ENCODE measurements at places on chromosomes 3 and 15.

DNA sequence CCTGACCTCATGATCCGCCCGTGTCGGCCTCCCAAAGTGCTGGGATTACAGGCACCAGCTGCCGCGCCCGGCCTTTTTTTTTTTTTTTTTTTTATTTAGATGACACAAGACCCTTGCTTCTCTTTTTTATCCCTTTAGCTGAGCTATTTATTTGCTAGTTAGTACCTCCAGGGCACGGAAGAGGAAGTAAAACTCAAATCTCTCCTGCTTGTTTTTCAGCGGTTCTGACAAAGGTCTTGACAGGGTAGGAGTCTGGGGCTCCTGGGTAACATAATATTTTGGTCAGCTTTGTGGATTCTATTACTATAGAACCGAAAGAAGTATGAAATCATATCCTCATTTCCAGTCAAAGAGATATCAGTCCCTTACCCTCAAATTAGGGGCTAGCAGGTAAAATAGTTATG is 44.0 kb upstream of the ETV5 start:
- no peak for DNase-seq

DNA sequence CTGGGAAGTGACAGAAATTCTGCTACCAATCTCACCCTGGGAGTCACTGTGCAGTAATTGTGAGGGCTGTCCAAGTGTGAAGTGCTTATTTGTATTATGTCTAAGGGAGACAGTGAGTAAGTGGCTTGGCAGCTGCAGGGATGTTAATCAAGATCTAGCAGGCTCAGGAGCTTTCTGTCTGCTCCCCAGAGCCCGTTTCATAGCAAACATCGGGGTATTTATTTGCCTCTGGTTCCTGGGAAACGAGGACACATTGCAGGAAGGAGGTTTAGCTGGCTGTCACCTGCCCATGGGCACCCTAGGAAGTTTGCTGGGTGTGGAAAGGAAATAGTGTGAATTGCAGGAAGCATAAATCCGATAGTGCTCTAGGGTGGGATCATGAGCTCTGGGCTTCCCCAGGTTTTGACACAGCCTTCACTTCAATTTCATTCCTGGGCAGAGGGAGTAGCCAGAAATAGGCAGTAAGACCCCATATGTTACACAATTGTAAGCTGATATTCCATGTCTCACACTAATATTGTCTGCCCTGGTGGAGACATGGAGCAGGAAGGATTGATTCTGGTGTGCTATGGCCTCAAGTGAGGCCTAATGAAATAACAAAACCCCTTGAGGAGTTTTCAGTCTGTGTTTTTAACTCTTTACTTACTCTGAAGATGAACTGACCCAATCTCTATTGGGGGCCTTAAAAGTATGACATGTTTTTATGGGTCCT is 74.1 kb upstream of the MITF start:
- DNase-seq, result peak; percentile 11

- no peak for DNase-seq
These were observed 1361.4 kb downstream of the NSUN3 start for GRCh38 chr3:95424279-95424678.

GRCh38 chr15:66778314-66778665 is 76.3 kb downstream of the SMAD6 start:
- DNase-seq, result no peak

GRCh38 chr3:185176750-185177359 is 24.0 kb upstream of the C3orf70 start:
- peak; percentile 51 for DNase-seq

GRCh38 chr15:35533130-35534110 is 12.5 kb downstream of the DPH6 start:
- DNase-seq, result peak; percentile 76

- no peak for DNase-seq
These were observed 1.3 kb downstream of the PPM1M start for GRCh38 chr3:52246728-52247408.

DNA sequence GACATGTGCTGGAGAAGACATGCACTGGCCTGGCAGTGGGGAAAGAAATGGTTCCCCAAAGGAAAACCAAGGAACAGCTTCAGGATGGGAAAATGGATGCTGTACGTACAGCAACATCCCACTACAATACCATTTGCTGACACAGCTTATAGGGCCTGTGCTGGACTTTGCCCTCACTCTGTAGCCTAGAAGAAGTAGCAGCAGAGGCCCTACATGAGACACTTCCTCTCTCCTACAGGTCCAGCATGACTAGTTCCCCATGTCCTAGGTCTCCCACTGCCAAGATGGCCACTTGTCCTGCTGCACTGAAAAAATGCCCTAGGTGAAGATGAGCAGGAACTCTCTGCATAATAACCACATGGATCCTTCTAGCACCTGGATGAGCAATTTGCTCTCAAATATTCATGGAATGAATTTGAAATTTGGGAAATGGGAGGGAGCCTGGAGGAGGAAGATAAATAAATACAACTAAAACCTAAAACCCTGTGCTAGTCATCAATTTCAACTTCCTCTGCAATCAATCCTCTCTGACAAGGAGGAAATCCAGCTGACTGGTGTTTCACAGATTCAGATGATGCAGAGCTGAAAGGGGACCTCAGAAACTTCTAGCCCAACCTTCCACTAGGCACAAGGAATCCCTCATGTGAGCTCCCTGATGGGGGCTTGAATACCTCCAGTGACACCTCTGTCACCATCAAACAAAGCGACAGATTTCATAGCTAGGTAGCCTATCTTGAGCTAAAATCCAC is 514.3 kb upstream of the PPP2R3A start:
- no peak for DNase-seq

DNA sequence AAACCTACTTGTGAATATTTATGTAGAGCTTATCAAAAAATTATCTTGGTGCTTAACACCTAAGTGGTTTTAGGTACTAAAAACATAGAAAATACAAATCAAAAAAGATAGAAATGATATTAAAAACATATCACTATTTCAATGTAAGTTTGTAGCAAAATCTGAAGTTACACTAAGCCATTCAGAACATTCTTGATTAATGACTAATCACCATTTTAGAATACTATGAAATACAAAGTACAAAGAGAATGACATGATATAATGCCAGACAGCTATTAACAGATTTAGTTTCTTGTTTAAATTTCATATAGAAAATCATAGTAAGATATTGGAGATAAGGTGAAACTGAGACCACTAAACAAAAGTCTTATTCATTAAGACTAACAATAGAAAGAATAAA is 169.7 kb upstream of the AGTR1 start:
- peak; percentile 48 for DNase-seq

GRCh38 chr3:65664446-65664845 is 374.3 kb downstream of the MAGI1 start:
- peak; percentile 53 for DNase-seq
